NCI-H146 (cell line): ENCODE measurements at places on chromosomes 2 and 18.

DNA sequence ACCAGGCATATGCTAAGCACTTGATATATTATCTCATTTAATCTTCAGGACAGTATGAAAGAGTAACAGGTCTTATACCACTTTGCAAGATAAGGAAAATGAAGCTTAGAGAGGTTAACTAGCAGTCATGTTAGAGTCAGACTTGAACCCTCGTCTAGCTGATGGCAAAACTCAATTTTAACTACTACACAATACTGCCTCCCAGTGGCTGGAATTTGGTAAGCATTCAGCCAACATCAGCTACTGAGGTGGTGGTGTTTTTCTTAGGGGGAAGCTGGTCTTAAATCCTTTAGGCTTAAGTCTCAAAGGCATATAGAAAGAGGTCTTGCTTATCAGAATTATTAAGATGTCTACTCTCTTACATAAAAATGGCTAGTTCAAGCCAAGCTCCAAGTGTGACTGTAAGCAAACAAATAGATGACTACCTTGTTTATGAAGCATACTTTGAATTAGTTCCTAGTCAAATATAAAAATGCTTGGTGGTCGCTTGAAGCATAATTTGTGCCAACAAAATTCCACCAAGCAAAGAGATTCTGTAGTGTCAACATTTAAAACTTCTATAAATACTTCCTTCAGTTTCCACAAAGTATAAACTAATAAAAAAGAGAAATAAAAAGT lies 325.4 kb upstream of the FIGN start:
- DNase-seq = no peak

DNA sequence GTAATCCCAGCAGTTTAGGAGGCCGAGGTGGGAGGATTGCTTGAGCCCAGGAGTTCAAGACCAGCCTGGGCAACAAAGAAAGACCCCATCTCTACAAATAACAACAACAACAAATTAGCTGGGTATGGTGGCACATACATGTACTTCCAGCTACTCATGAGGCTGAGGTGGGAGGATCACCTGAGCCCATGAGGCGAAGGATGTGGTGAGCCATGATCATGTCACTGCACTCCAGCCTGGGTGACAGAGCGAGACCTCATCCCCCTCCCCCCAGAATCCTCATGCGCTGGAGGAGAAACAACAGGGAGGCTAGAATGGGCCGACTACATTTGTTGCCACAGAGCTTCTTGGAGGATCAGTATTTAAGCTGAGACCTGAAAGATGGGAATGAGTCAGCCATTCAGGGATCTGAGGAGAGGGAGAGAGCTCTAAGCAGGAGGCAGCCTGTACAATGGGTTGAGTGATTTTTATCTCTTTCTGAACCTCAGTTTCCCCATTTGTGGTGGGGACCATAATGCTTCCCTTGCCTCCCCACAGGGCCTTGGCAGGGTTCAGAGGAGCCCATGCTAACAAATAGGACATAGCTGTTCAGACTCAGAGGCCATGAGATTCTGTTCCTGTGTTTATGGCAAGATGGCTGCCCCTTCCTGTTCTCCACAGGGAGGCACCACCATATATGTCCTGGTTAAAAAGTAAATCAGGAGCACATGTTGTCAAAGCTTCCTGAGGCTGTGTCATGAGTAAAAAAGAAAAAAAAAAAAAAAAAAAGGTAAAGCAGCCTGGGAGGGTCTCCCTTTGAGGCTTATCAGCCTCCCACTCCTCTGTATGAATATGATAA lies 131.4 kb upstream of the HAAO start:
- DNase-seq = no peak

DNA sequence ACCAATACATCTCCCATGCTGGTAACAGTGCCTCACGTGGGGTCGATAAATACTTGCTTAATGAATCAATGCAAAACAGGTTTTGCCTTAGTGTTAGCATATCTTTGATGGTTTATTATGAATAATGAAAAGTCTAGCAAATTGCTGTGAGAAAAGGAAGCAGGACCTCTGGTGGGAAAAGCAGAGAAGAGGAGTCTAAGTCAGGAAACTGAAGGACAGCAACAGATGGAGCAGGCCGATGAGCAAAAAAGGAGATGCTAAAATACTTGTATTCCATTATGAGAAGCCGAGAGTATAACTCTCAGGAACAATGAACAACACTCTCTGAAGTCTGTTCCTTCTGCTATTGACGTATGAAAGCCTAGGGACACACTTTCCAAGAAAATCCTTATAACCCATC lies 555.2 kb upstream of the KLHL29 start:
- no peak for DNase-seq

- DNase-seq = no peak
These were observed 45.3 kb upstream of the RFX8 start for GRCh38 chr2:101520246-101520645.

DNA sequence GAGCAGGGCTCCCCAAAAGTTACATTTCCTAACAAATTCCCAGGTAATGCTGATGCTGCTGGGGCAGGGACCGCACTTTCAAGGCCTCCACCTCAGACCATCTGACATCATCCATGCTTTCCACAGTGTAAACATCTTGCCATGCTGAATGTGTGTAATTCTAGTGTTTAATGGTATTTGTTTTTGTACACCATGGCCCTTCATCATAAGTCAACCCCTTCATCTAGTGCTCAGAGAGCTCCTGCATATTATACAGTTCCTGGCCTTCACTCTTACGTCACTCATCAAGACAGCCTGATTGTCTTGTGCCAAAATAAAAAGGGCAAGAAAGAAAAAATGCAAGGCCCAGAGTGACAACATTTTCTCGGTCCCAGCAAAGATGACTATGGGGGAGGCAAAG lies 77.5 kb upstream of the ZFP36L2 start:
- peak; percentile 9 for DNase-seq

DNA sequence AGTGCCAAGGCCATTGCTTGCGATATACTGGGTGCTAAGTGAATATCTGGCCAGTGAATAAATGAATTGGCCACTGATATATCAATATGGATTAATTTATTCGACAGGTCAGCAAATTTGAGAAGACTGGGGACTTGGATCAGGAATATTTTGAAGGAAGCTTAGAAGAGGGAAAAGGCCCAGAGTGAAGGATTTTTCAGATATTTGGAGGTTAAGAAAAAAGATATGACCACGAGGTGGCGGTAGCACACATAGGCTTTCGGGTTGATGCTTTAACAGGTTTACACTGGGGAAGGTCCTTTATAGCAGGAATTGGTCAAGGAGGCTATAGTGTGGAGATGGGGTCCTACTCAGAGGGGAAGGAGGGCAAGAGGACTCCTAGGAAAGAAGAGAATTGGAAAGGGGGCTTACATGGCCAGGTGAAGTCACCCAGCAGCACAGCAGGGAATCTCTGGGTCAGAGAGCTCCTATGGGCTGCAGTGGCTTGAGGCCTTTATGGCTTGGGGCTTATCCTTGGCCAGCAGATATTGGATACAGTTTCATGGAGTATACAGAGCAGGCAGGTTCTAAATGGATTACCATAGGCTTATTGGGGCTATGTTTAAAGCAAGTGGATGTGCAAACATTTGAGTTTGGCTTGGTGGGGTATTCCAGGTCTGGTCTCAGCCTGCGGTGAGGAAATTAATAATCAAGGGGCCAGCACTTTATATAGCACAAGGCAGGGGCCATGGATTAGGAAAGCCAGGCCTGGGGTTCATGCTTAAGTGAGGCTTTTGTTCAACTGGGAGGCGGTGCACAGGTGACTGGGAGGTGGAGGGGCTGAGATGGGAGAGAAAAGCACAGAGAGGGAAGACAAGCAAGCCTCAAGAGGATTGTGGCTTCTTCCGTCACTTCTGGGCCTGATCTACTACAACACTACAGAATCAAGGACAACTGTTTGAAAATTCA lies 9.7 kb downstream of the IL1RN start:
- peak; percentile 36 for DNase-seq

DNA sequence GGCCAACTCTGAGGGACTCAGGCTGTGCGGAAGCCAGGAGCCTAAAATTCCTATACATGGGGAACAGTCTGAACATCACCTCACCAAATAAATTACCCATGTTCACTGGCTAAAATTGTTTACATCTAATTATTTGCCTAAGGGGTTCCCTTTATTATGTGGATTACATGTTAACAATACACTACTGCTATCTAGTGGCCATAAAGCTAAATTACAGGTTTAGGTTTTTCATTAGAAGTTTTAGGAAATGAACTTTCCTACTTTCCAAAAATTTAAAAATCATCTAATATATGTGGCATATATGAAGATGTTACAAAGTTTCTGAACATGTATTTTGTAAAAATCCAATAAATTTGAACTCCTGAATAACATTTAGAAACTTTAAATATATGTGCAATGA lies 40.3 kb downstream of the PLA2R1 start:
- DNase-seq = no peak

GRCh38 chr2:200703926-200704637 lies 107.6 kb upstream of the BZW1 start:
- DNase-seq = no peak

GRCh38 chr2:174603280-174603679 lies 5.7 kb upstream of the WIPF1 start:
- peak; percentile 19 for DNase-seq

GRCh38 chr2:148161909-148162435 lies 141.1 kb downstream of the MBD5 start:
- DNase-seq = no peak

DNA sequence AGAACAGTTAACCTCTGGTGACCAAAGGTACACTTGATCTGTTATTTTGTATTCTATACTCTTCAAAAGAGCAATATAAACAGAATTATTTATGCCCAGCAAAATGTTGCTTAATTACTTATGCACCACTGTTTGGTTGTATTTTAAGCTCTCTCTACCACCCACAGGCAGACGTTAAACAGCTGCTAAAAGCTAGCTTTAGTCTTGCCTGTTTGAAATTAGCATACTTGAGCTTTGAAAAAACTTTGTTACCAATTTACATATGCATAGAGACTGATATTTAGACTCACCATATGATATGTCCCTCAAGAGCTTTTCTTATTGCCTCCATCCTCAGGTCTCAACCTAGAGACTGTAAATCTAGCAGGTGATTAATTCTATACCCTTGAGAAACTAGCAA lies 426.9 kb downstream of the NR4A2 start:
- no peak for DNase-seq

DNA sequence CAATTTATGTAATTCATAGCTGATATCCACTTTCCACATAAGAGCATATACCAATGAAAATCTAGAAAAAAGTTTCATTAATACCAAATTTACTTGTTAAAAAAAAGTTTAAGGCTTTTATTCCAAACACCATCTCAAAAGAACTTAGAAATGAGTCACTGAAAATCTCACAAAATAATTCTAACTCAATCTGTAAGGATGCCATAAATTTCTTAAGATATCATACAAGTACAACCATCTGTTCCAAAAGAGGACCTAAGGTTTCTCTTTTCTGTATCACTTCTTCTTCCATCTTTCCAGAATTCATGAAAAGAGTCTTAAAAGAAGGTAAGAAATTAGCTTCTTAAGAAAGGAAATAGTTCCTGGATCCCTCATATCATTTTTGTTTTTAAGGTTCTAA lies 60.4 kb downstream of the TRIP12 start:
- no peak for DNase-seq

DNA sequence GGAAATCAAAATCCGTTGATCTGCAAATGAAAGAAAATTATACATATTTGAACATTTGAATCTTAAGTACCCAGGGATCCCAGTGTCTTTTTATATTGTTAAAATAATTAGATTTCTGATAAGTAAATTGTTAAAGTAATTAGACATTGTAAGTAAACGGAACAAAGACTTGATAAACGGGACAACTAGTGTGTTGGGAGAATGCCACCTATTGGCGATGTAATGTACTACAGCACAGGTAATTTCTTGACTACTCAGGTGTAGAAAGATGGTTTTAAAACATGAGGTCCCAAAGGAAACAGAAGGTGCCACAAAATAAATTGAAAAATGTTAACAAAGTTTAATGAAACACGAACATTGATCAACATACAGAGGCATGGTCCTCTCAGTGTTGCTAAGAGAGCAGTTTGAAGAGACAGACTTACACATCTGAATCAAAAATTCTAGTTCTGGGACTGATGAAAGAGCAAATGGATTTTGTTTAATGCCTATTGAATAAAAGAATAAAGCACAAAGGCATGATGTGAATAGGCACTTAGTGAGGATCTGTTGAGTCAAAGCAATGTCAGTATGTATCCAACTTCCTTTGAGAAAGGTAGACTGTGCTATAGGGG lies 103.4 kb upstream of the RASGRP3 start:
- peak; percentile 45 for DNase-seq

GRCh38 chr2:233674314-233674713 lies 2.6 kb downstream of the UGT1A9 start:
- DNase-seq = no peak

- DNase-seq = no peak
These were observed 98.0 kb downstream of the TRABD2A start for GRCh38 chr2:84782717-84783442.

DNA sequence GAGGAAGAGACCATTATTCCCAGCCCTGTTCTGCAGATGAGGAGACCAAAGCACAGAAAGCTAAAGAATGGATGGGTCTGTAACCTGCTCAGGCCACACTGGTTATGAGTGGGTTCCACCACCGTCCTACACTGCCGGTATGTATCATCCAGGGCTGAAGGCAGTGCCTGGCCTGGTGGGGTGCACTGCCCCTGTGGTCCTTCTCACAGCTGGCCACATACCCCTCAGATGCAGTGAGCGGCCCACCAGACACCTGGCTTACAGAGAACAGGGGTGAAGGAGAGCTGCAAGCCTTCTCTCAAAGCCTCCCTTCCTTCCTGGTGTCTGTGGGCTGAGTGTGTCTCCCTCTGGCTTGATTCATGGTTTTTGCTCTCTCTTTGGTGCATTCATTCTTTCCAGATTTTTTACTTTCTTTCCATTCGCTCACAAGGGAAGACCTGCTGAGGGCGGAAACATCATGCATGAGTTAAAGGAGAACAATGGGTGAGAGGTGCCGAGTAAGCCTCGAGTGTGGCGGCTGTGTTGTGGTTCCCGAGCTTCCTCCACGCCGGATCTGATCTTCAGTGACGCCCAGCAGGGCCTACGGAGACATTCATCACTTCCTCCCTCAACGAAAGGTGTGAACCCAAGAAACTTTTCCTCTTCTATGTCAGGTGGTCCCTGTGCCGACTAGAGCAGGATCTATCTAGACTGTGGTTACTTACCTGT lies 62.1 kb upstream of the REL start:
- DNase-seq = no peak

DNA sequence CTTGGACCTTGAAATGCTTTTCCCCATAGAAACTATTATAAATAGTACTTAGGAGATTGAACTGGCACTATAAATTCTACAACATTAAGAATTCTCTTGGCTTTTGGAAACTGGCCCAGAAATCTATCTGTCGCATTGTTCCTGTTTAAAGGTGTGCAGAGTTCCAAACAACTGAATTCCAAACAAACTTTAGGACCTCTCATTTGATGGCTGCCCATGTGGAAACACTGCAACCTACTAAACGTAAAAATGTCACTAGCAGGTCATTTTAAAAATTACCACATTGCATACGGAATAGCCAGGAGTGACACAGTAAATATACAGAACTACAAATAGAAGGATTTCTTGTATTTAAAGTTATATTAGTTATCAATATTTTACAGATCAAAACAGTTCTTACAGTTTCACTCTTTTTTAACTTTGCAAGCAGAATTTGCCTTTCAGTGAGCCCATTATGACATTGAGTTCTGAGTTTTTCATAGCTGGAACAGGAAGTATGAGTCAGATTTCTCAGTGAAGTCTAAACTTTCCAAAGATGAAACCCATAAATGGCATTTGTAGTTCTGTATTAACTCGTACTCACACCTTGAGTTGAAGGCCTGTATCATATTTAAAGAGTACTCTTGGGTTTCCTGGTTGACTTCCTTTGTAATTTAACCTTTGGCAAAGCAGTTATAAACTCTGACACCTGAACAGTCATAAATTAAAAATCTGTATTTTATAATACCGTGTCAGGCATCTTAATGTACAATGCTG lies 142.3 kb upstream of the BOD1L2 start:
- no peak for DNase-seq
